Karpas-422 (cell line): ENCODE measurements at places on chromosomes 4 and X.
A peak's percentile ranks its signal among the peaks of the same experiment; 100 is the strongest.

GRCh38 chr4:135724421-135724820, 1522.8 kb upstream of the PABPC4L start:
- DNase-seq = no peak

DNA sequence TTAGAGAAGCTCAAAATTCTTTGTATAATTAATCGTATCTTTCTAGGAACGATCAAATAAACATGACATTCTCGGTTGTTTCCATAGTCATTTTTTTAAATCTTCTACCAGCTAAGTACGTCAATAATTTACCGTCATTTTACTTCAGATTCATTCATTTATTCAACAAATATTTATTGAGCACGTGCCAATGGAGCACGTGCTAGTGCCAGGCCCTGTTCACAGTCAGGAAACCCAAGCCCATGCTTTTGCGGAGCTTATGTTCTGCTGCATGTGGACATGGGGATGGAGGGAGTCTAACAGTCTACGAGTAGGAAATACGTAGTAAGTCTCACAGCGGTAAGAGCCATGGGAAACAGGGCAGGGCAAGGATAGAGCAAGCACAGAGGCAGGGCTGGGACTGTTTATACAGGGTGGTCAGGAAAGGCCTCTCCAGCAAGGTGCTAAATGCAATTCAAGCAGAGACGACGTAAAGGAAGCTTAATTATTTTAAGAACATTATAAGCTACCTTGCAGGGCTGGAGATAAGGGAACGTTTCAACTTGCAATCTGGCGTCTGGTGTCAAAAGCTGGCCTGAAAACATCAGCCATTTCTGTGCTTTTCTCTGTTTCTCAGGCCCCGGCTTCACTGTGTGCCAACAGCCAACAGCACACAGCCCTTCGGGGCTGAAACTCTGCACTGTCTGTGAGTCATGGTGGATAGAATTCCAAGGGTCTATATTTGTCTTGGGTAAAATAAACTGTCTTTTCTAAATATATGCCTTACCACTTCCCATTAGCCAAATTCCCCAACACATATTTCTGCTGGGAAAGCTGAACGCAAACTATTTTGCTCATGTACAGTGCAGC, 517.1 kb upstream of the ZFP42 start:
- no peak for DNase-seq

DNA sequence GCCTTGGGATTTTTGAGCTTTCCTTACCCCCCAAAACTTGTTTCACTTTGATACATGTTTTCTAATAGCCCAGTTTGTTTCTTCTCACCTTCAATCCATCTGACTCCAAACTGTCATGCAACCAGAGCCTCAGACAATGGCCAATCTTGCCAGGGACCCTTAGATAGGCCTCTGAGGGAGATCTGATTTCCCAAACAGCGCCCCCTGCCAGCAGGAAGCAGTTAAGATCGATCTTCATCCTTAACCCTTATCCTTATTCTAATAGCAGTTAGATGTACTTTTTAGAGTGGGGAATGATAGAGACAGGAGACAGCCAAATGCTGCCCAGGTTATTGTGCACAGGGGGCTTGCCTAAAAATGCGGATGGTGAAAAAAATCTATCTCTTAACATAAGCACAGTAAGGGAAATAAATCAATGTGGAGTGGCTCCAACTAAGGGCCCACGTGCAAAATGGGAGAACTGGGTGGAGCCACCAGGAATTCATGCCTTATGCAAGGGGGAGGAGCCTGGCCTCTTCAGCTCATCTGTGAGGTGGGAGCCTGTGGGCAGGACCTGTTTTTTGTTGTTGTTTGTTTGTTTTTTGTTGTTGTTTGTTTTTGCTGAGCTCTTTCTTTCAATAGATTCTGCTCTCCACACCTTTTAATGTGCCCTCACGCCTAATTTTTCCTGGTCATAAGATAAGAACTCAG, 833.6 kb upstream of the AGA start:
- DNase-seq = no peak

DNA sequence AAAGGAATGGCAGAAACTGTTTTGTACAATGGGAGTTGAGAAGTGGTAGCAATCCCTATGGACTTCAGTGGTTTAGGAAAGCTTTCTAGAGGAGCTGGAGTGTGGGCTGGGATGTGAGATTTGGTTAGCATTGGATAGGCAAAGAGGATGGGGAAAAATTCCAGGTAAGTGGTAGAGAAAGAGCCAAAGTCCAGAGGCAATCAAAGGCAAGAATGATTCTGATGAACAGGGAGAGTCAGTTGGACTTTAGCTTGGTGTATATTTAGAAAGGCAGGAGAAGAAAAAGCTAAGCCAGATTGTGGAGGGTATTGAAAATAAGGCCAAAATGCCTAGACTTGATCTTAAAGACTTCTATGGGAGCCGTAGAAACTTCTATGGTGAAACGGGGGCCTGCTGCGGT, 3.7 kb upstream of the VSIG4 start:
- no peak for DNase-seq

DNA sequence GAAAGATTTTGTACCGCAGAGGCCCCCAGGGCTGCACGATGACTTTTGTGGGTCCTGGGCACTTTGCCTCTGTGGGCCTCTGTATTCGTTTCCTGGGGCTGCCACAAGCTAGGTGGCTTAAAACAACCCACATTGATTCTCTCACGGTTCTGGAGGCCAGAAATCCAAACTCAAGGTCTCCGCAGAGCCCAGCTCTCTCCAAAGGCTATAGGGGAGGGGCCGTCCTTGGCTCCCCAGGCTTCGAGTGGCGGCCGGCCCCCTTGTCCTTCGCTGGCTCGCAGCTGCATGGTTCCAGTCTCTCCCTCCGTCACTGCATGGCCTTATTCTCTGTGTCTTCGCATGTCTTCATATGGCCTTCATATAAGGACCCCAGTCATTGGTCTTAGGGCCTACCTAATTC, 241.2 kb downstream of the EVC2 start:
- DNase-seq = no peak

DNA sequence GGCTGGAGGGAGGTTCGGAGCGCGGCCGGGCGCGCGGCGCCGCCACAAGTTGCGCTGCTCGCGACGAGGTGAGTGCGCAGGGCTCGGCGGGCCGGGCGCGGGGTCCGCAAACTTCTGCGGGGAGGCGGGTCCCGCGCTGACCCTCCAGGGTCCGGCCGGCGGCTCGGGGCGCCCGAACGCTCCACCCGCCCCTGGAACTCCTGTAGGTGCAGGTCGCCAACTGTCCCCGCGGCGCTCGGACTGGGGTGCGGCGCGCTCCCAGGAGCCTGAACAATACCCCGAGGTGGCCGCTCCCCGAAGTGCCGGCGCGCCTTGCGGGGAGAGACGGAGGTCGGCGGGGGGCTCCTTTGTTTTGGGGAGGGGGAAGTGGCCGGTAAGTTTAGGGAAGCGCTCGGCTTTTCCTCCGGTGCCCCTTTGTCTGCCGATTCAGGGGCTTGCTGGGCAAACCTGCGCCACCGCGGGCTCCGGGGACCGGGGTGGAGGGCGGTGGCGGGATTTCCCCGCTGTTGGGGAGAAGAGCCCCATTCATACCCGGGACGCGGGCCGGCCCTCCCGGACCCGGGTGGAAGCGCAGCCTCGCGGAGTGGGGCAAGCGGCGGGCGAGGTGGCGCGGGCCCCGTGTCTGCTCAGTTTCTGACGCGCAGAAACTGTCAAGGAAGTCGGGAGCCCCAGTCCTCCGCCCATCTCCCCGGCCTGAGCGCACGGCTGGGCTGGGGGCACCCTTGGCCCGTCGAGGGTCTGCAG, 694 bp downstream of the TBL1X start:
- peak; percentile 43 for DNase-seq

GRCh38 chr4:26907731-26908599, 47.3 kb downstream of the STIM2 start:
- DNase-seq = no peak

DNA sequence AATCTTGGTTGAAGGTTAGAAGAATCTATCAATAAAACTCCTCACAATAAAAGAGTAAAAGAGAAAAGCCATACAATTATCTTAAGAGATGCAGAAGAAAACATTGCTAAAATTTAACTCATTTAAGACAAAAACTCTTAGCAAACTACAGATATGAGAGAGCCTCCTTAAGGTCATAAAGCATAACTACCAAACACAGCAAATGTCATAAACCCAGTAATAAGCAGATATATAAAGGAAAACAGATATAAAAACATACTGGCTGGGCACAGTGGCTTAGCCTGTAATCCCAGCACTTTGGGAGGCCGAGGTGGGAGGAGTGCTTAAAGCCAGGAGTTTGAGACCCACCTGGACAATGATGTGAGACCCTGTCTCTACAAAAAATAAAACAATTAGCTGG, 165.3 kb downstream of the FAM13A start:
- DNase-seq = no peak

DNA sequence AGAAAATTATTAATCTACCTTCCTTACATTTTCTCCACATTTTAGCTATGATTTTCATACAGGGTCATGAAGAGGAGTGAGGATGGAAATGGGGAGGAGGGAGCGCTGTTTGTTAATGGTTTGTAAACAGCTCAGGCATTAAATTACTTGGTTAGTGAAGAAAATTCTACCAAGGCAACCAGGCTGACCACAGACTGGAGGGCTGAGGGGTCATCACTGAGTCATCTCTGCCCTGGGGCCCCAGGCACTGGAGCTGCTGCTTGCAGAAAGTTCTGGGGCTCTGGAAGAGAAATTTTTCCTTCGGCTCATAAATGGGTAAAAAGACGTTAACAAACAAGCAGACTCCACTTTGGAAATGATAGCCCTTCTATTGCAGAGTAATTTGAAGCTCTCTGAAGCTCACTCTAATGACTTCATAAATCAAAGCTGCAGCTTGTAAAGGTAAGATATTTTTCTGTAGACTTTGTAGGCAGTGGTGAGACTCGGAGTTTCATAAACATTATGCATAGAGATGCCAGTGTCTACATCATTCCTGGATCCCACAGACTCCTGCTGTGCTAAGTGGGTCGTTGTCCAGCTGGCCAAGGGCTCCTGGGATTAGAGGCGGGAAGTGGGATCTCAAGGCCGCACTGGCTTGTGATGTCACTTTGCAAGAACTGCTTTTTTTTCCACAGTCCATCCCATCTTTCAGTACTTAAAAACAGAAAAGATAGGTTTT, 159.6 kb downstream of the PTTG2 start:
- DNase-seq = no peak

GRCh38 chr4:100450449-100450848, 67.4 kb downstream of the EMCN start:
- DNase-seq = no peak
